ENCODE measurements at places on chromosomes 12 and 14.

- peak; percentile 70 for DNase-seq
These were observed 55.1 kb upstream of the ARID2 start for GRCh38 chr12:45674181-45674977.

DNA sequence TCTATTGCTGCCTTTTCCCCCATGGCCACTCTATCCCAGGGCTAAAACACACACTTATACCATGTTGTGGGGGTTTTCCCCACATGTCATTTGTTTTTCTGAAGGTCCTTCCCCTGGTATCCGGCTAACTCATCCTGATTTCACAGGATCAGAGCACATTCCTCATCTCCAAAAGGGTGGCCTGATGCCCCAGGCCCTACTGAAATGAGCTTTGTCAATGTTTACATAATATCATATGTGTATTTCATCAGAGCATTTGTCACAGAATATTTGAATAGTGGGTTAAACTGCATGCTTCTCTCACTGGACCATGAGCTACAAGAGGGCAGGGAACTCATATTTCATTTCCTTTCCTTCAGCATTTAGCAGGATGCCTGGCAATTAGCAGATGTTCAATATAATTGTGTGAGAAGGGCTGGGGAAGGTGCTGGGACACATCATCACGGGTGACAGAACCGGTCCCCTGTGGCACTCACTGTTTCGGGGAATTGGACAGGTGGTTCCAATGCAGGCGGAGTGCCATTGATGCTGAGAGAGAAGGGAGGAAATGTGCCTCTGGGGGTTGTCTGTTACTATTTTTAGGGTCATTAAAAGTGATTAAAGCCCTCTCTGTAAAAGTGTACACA, 26.8 kb downstream of the EMP1 start:
- no peak for DNase-seq

- no peak for DNase-seq
These were observed 180.3 kb downstream of the HELB start for GRCh38 chr12:66482351-66483203.

DNA sequence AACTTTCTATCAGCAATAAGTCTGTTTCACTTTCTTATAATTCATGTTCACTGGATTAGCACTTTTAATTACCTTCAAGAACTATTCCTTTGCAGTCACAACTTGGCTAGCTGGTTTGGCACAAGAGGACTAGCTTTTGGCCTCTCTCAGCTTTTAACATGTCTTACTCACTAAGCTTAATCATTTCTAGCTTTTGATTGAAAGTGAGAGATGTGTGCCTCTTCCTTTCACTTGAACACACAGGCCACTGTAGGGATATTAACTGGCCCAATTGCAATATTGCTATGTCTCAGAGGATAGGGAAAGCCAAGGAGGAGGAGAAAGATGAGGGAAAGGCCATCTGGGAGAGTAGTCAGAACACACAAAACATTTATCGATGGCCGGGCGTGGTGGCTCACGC, 92.7 kb downstream of the PRICKLE1 start:
- DNase-seq, result no peak

DNA sequence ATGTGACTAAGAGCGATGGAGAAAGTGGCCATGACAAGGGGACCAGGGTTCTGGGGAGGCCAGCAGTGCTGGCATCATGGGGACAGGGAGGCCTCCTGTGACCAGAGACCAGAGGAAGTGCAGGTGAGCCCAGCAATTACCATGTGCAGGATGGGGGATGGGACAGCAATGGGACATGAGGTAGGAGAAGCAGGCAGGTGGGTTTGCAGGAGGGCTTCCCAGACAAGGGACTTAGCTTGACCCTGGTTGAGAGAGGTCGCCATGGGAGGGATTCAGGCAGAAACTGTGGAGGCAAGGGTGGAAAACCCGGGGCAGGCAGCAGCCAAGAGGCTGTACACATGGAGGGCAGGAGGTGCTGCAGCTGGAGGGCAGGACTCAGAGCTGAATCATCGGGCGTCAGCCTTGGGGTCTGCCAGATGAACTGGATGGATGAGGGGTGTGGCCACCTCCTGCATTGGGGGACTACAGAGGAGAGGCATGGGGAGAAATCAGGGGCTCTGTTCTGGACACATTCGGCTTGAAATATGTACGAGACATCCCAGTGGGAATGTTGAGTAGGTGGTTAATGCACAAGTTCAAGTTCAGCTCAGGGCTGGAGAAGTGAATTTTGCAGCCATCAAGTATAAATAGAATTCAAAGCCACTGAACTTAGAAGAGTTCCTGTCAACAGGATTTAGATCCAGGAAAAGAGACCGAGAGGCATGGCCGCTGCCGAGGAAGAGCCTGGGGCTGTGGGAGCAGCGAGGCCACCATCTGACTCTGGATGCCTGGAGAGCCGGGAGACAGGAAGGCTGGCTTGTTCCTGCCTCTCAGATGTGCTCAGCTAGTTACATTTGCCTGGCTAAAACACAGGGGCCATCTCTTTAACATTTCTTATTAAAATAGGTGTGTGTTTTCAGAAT, 36.6 kb downstream of the SFSWAP start:
- no peak for DNase-seq

DNA sequence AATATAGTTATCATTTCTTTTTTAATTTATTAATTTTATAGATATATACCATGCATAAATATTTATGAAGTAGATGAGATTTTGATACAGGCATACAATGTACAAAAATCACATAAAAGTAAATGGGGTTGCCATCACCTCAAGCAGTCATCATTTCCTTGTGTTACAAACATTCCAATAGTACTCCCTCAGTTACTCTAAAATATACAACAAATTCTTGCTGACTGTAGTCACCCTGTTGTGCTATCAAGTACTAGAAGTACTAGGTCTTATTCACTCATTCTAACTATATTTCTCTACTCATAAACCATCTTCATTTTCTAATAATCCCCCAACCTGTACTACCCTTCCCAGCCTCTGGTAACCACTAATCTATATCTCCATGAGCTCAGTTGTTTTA, 432.6 kb upstream of the SYT1 start:
- no peak for DNase-seq

- DNase-seq, result no peak
These were observed 17.6 kb downstream of the PHLDA1 start for GRCh38 chr12:76014007-76014406.

GRCh38 chr12:50689437-50689836, 74.5 kb upstream of the ATF1 start:
- DNase-seq, result no peak

DNA sequence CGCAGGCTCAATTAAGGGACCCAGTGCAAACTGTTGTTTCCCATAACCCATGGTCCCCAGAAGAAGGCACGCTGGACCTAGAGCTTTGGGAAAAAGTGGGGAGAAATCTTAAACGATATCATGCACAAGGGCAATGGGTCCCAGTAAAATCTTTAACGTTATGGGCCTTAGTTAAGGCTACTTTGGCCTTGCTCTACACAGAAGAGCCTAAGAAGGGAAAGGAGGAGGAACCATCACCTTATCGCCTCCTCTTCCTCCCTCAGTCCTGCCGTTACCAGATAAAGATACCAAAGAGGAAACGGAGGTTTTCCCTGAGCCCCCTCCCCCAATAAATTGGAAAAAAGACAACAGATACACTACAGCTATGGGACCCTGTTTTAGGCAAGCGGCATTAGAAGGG, 116.9 kb downstream of the PPHLN1 start:
- DNase-seq, result no peak
